NCI-H1694 treated with DMSO at 0.1 percent for 48 hours (cell line): ENCODE measurements at places on chromosomes 12 and 14.
A peak's percentile ranks its signal among the peaks of the same experiment; 100 is the strongest.

DNA sequence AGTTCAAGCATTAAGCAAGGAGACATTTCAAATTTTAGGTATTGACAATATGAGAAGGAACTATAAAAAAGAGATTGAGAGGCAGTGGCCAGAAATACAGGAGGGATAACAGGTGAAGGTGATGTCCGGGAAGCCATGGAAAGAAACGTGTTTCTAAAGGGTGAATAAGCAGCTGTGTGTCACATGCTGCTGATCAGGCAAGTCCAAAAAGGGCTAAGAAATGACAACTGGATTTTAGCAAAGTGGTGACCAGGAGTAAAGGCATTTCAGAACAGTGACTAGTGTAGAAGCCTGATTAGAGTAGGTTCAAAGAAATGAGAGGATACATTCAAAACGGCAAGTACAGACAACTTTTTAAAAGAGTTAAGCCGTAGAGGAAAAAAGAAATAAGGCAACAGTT is 204.3 kb upstream of the DIO2 start:
- no peak for DNase-seq

DNA sequence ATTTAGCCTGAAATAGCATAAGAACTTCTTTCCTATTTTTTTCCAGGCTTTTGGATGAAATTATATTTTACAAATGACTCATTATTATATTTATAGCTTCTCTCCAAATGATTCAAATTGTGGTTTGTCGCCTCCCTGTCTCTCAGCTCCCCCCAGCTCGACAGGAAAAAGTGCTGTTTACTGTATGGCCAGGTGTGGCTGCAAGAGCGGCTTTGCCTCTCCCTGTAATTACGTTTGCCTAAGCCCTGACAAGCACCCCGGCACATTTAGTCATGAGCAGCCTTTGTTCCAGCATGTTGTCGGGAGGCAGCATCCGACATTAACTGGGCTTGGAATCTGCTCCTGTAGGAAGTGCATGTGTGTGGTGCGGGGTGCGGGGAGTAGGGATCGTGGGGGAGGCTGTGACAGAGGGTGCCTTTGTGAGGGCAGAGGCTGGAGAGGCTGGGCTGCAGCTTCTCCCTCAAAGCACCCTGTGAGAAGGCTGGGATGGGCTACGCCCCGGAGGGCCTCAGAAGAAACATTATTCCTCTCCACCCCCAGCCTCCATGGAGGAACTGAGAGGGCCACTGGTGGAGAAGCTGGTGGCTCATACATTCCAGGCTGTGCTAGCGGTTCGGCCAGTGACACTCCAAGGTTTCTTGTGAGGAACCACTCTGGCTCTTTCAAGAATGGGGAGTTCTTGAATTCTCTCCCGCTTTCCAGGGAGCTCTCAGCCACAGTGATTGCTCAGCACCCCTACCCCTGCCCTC is 42.1 kb upstream of the CTDSP2 start:
- peak; percentile 73 for DNase-seq

DNA sequence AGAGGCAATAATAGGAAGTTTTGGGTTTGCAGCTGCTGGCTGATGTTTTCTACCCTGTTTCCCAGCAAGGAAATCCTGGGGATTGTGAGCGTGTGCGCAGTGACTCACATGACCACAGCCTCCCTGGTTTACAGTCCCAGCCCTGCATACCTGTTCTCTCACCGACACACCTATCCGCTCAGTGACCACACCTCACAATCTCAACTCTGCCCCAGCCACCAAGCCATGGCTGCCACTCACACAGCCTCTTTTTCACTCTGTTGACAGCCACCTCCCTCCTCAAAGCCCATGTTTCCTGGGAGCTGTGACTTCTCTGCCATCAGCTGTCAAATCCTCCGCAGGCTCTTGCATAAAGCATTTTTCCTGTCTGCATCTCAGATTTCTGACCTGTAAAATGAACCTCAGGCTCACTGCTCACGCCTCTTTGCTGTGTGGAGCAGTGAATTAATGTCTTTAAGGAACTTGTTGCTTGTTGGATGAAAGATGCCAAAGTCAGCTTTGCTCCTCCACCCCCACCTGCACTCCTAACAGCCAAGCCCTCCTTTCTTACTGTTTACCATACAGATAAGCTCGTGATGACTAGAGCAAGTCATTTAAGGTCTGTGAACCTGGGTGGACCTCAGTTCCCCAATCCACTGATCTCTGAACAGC is 43.5 kb downstream of the B4GALNT3 start:
- DNase-seq = no peak

- DNase-seq = no peak
These were observed 14.7 kb downstream of the ITGA5 start for GRCh38 chr12:54404061-54405004.

GRCh38 chr14:30035361-30035760 is 107.7 kb upstream of the PRKD1 start:
- no peak for DNase-seq
